ENCODE measurements at places on chromosomes 4 and X. TPM values are rescaled to one million over a fixed set of nuclear protein-coding genes. Genes with fewer than 3 reads are reported as not detected.

Gene SLC26A1
- total RNA-seq = 0.27 TPM

Gene GPR143
- total RNA-seq = not detected

Gene SUPT20HL1
- not detected for total RNA-seq

Gene CCDC149
- 19.5 TPM for total RNA-seq

Gene GPR78
- not detected for total RNA-seq

Gene AMBN
- not detected for total RNA-seq

Gene FRMPD4
- total RNA-seq = 0.52 TPM

Gene HTN3
- total RNA-seq = not detected

Gene DDX53
- total RNA-seq = not detected

Gene MTCP1
- total RNA-seq = 51.5 TPM

Gene ITM2A
- total RNA-seq = 168 TPM

Gene RRH
- not detected for total RNA-seq

Gene FRAS1
- total RNA-seq = 5.2 TPM

Gene IDUA
- total RNA-seq = 18.7 TPM

Gene BEX5
- total RNA-seq = 4.3 TPM

Gene TEC
- 2.3 TPM for total RNA-seq

Gene ADH7
- total RNA-seq = not detected

Gene USO1
- total RNA-seq = 77.9 TPM

Gene YTHDC1
- 48.6 TPM for total RNA-seq

- DNase-seq = no peak
Observed at GRCh38 chr4:73252001-73252400, 6.6 kb downstream of the ANKRD17 start.

DNA sequence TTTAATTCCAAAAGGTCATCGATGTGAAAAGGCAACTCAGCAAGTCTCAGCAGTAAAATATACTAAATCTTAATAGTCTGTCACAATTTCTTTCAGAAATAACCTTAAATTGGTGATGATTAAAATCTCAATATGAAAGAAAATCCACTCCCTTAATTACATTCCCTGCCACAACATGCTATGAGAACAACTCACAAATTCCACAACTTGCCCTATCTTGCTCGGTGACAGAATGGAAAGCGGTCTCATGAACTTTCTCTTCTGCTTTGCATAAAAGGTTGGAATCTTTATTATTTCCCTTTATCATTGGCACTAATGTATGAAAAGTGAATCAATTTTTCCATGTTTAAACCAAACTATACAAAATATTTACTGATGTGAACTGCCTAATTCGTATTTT, 380.8 kb downstream of the TMA16 start:
- no peak for DNase-seq

- no peak for DNase-seq
Observed at GRCh38 chr4:181874602-181875001, 368.6 kb upstream of the TENM3 start.

GRCh38 chrX:19121898-19122640, at the start of gene ADGRG2:
Gene ADGRG2 (minus strand): TSS chrX:19122468. CDS start chrX:19068834, 53,634 bp downstream.
- peak; percentile 63 for DNase-seq

DNA sequence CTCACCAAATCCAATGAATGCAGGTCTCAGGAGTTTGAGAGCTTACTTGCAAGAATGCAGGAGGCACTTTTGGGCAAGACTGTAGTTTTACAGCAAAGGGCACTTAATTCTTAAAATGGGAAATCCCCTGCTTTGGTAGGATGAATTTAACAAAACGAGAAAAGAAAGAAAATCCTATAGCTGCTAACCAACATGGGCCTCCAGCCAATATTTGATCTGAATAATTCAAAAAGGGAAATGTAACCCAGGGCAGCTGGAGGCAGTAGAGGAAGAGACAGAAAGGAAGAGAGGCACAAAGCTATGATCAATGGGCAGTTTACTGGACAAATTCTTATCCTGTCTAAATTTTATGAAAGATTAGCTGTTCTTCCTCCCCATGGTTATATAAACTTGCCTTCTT, 142.3 kb downstream of the SH3KBP1 start:
- no peak for DNase-seq

DNA sequence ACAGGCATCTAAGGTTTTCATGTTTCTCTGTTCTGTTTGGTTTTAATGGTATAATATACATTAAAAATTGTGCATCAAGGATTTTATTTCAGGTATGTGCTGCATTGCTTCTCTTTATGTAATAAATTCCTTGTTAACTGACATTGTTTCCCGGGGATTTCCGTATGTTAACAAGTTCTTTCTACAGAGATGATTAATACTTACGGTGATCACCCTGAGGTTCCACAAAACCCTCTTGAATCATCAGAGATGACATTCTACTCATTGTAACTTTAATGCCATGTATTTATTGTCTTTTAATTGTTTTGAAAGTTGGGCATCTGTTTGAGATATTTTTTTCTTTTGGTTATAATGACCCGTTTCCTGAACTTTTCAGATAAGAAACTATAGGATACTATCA, 37.5 kb downstream of the ARHGAP10 start:
- no peak for DNase-seq

- no peak for DNase-seq
Observed at GRCh38 chrX:95441836-95442235, 1242.8 kb upstream of the DIAPH2 start.

DNA sequence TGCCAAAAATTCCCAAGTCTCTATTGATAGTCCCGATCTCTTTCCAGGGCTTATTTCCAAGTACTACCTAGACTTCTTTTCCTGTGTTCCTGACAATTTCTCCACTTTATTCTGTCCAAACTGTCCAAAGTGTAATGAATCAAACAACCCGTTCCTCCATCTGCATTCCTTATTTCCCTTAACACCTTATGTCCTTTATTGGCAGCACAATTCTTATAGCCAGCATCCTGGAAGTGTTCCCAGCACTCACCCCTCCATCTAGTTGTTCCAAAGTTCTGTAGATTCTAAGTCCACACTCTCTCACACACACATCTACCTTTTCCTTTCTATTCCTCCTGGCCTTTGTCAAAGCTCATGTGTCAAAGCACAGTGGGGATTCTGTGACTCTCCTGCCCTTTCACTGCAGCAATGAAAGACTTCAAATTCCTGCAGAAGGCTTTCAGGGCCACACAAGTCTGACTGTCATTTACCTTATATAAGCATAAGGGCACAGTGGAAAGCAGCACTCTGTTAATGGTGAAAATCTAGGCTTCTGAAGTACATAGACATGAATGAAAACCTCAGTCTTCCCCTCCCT, 22.1 kb downstream of the LIMCH1 start:
- DNase-seq = no peak

DNA sequence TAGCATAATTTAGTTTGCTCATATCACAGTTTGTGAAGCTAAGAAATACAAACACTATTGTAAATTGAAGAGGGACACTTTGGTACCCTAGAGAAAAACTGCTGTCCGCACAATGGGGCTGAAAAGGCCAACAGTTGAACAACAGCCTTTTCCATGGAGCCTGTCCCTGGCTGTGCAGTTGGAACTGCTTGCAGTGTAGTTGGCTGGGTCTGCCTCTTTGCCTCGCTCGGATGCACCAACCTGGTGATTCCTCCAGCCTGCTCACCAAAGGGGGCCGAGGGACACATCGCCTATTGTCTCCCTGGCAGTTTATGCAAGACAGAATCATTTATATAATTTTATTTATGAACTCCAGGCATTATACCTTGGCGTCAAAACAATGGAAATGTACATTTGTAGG, 16.5 kb upstream of the GALNT7 start:
- DNase-seq = no peak

- no peak for DNase-seq
Observed at GRCh38 chr4:182201871-182202270, 41.3 kb upstream of the TENM3 start.

DNA sequence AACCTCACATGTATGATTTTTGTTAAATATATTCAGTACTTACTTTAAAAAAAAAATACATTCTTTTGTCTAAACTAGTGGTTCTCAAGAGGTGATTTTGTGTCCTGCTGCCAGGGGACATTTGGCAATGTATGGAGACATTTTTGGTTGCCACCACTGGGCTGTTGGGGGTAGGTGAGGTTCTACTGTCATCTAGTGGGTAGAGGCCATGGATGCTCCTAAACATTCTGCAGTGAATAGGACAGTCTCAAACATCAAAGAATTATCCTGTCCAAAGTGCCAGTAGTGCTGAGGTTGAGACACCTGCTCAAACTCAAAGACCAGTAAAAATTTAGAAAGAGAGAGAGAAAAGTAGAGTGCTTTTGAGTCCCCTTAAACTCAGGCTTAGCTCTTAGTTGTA, 32.9 kb upstream of the PGM2 start:
- DNase-seq = no peak

- DNase-seq = no peak
Observed at GRCh38 chrX:66408507-66408906, 230.4 kb downstream of the EDA2R start.

GRCh38 chrX:11382930-11383329, 89.7 kb downstream of the AMELX start:
- DNase-seq = no peak

GRCh38 chr4:83112231-83112630, 2.3 kb downstream of the PLAC8 start:
- DNase-seq = no peak

GRCh38 chr4:144674711-144675110, 28.8 kb downstream of the HHIP start:
- no peak for DNase-seq

DNA sequence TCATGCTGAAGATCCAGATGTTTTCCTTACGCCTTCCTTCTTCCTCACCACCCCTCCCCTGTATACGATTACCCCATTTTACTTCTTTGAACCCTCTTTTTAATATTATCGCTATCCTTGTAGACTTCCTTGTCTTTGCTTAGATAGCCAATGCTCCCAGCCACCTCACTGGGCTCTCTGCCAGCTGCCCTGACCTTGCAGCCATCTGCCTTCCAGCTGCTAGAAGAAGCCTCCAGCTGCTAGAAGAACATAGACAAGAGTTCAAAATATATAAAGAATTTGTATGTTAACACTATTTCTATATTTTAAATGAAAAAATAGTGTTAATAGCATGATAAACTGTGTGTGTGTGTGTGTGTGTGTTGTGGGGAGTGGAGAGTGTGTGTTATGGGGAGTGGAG, 374.7 kb downstream of the ANKRD50 start:
- DNase-seq = peak; percentile 39

- no peak for DNase-seq
Observed at GRCh38 chr4:14375816-14376215, 626.5 kb upstream of the CPEB2 start.

- peak; percentile 53 for DNase-seq
Observed at GRCh38 chr4:142846108-142846728, at the start of gene INPP4B. Gene INPP4B (minus strand): TSS chr4:142846301.

DNA sequence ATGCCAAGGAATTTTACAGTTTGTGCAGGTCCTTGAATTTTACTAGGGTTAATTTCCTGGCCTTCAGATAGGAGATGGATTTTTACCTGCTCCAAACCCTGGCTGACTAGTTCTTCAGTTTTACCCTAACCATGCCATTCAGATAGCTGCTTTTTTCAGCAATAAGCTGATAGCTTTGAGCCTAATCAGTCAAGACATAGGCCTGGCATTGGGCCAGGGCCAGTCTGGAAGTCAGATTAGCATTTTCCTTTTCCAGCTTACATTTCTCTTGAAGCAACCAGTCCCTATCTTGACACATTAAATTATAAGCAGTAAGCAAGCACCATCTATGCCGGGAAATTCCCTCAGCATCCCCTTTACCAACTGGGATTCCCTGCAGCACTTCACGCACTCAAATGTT, 177.1 kb downstream of the ADGRA3 start:
- DNase-seq = no peak

DNA sequence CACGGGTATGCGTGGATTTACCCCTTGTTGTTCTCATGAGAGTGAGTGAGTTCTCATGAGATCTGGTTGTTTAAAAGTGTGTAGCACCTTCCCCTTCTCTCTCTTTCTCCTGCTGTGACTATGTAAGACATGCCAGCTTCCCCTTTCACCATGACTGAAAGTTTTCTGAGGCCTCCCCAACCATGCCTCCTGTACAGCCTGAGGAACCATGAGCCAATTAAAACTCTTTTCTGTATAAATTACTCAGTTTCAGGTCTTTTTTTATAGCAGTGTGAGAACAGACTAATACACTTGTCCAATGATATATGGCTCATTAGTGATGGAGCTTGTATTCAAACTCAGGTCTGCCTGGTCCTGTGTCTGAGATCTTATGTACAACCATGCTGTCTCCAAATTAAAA, 28.5 kb upstream of the RTL3 start:
- DNase-seq = no peak

DNA sequence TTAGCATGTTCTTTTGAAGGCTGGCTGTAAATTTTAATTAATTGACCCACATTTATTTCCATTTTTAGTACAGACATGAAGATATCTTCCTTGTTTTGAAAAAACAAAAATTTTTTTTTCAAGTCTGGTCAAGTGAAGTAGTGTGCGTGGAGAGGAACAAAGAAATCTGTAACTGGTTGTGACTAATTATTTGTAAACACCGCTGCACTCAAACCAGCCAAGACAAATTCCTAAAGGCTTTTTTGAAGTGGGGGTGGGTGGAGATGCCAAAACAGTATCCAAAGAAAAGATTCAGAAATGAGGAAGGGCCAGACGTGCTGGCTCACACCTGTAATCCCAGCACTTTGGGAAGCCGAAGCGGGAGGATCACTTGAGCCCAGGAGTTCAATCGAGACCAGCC, 88.3 kb downstream of the SHROOM2 start:
- DNase-seq = no peak

DNA sequence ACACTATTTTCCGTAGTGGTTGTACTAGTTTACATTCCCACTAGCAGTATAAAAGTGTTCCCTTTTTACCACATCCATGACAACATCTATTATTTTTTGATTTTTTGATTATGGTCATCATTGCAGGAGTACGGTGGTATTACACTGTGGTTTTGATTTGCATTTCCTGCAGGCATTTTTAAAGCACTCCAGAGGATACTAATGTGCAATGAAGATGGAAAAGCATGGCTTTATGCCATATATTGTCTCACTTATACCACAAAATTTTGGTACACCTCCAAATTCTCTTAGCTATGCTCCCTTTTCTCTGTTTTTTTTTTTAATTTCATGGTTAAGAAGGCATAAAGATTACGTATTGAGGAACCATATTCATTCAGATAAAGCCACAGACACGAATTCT, 35.1 kb upstream of the NPY2R start:
- DNase-seq = no peak

- no peak for DNase-seq
Observed at GRCh38 chrX:15680401-15680800, 15.8 kb upstream of the CLTRN start.

GRCh38 chr4:188300385-188300784, 161.1 kb downstream of the TRIML1 start:
- DNase-seq = no peak

GRCh38 chr4:14289708-14290107, 662.2 kb upstream of the BOD1L1 start:
- DNase-seq = no peak

DNA sequence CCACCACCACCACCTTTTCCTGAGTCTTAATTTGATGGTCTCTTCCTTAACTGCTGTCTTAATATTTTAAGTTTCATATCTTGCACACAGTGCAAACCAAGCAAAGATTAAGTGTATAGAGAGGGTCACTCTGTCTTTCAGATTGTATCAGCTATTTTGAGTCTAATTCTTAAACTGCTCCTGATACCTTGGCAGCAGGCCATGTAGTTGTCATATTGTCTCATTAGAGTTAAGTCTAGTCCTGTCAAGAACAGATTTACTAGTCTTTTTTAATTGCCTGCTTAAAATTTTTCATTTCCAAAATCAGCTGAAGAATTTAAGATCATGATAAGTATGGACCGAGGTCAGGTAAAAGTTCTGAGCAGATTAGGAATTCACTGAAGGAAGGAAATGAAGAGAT, 51.5 kb downstream of the FHIP1A start:
- no peak for DNase-seq

- DNase-seq = peak; percentile 57
Observed at GRCh38 chrX:134236626-134237614, at the start of gene CCDC160. Gene CCDC160 (plus strand): TSS chrX:134237182. CDS start chrX:134244801, 7,619 bp downstream.

GRCh38 chrX:72001906-72002305, 91.3 kb downstream of the NHSL2 start:
- no peak for DNase-seq
